ENCODE measurements at places on chromosomes 7 and 10.

DNA sequence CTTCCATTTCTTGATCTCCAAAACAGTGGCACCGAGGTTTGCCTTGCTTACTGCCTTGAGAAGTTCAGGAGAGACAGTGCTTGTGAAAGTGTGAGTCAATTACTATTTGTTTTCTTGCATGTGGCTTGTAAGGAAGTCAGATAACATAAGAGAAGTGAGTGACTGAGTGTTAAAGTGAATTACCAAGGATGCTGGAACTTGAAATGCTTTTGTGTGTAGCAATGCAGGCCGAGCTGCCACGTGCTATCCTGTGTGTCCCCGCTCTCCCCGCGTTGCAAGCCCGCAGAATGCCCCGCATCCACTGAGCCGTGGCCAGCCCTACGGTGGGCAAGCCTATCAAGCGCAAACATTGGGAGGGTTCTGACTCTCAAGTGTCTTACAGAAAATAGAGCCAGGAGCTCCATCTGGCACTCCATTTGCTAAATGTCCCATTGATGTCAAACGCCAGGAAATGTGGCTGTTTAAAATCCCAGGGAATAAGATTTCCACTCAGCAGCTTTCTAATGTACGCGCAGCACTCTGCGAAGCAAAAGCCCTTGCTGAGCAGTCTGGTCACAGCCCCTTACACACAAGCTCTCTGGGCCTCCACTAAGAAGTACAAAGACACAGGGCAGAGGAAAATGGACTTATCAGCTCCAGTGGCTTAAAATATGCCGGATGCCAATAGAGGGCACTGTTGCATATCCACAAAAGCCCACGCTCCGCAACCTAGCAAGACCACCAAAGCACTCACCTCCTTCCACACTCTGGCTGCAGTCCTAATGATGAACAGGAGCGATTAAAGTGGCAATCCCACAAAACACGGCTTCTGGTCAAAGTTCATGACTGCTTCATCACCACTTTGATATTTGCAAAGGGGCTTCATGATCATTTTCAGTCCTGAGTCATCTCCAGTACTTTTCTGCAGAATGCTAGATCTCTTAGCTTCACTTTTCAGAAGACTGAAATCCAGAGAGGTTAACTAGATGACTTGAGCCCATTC lies 158.0 kb upstream of the ITGB1 start:
- peak; percentile 58 for DNase-seq

GRCh38 chr7:136136906-136137454 lies 159.8 kb upstream of the MTPN start:
- DNase-seq: no peak

GRCh38 chr7:13416071-13416470 lies 573.4 kb downstream of the ETV1 start:
- no peak for DNase-seq

GRCh38 chr10:33145451-33146188 lies 187.6 kb upstream of the ITGB1 start:
- no peak for DNase-seq

GRCh38 chr7:138205614-138206150 lies 129.4 kb downstream of the AKR1D1 start:
- no peak for DNase-seq
